ENCODE measurements at places on chromosomes 7 and 10.

DNA sequence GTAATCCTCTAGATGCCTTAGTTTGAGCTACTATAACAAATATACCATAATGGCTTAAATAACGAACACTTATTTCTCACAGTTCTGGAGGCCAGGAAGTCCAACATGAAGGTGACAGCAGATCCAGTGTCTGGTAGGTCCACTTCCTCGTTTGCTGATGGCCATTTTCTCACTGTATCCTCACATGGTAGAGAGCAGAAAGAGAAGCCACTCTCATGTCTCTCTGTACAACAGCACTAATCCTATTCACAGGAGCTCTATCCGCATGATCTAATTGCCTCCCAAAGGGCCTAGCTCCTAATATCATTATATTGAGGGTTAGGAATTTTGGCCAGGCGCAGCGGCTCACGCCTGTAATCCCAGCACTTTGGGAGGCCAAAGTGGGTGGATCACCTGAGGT lies 10.2 kb downstream of the HIBADH start:
- no peak for DNase-seq

DNA sequence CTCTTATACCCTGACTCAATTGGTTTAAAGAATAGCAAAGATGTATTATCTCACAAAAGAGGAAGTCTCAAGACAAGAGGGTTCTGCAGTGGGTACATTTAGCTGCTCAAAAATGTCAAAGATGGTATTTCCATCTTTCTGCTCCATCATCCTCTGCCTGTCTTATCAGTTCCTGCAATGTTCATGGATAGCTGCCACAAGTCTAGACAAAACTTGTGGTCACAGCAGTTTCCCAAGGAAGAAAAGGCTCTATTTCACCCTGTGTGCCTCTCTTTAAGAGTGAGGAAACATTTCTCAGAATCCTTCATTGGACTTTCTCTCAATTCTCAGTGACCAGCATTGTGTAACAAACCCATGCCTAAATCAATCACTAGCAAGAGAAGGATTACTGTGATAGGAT lies 634.2 kb upstream of the AUTS2 start:
- DNase-seq = no peak

DNA sequence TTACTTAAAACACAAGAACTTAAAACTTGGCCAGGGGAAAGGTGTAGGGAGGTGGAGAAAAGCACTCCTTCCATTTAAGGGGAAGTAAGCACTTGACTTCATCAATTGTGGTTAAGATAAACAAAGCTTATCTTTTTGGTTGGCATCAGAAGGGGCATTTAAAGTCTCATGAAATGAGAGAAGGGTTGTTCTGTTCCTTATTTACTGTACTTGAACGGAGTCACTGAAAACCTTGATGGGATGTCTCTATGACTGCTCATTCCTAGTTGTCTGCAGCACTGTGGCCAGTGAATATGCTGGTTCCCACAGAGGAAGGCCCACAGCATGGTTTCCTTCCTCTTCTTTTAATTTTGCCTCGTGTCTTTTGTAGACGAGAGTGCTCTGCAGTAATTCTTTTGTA lies 229.3 kb downstream of the AUTS2 start:
- no peak for DNase-seq

GRCh38 chr10:48856855-48857254 lies 82.8 kb downstream of the LRRC18 start:
- no peak for DNase-seq

DNA sequence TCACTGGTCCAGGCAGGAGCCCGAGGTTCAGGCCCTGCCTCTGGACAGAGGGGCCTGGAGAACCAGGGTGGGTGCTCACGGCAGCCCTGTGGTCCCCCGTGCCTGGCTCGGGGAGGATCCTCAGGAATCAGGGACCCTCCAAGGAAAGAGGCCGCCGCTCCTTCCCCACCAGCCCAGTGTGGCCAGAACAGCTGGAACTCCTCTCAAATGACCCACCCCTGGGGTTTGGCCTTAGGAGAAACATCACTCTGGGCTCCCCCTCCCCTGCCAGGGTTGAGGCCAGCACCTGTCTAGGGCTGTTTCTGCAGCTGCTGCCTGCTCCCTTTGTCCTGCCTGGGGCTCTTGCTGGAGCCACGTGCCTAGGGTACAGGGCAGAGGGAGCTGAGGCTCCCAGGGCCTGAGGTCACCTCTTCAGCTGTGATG lies 161.0 kb downstream of the RNF216 start:
- no peak for DNase-seq

DNA sequence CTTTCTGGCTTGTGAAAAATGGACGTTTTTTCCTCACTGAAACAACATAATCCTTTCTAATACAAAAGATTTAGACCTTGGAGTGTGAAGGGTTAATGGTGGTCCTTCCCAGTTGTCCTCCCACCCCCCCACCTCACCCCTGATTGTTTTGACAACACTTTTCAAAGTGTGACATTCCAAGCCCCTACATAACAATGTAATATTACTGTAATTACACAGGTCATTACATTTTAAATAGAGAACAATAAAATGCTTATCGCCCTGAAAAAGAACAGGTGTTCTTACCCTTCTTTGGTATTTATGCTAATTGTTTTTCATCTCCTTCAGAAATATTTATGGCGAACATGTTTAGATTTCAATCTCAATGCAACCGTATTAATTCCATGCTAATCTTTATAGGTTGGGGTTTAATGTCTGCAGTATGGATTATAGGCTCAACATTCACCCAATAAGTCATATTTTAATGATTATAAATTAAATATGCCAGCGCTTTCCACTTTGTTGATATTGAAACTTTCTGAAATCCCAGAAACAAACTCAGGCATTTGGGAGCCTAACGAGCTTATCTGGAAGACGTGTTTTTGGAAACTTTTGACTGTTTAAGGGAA lies 5.0 kb downstream of the TCF7L2 start:
- DNase-seq = no peak

GRCh38 chr7:149866779-149867447 lies 6.9 kb upstream of the ATP6V0E2 start:
- no peak for DNase-seq

GRCh38 chr10:79308016-79308415 lies 39.3 kb upstream of the PPIF start:
- DNase-seq = no peak

DNA sequence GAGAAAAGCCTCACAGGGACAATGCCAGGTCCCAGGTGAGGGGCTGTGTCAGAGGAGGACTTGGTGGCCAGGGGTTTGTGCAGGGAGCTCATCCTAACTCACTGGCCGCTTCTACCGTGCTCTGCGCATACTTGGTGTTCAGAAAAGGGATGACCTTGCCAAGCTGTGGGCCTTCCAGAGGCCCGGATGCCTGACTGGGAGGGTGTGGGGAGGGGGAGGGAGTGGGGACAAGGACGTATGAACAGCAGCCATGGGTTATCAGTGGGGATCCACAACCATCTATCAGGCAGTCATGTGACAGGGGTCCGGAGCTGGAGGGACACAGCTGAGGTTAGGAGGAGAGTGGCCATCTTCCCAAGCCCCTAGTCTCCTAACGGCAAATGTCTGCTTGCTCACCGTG lies 6.2 kb downstream of the SFXN4 start:
- no peak for DNase-seq

GRCh38 chr10:69684020-69684980 lies 54.3 kb downstream of the FAM241B start:
- no peak for DNase-seq

DNA sequence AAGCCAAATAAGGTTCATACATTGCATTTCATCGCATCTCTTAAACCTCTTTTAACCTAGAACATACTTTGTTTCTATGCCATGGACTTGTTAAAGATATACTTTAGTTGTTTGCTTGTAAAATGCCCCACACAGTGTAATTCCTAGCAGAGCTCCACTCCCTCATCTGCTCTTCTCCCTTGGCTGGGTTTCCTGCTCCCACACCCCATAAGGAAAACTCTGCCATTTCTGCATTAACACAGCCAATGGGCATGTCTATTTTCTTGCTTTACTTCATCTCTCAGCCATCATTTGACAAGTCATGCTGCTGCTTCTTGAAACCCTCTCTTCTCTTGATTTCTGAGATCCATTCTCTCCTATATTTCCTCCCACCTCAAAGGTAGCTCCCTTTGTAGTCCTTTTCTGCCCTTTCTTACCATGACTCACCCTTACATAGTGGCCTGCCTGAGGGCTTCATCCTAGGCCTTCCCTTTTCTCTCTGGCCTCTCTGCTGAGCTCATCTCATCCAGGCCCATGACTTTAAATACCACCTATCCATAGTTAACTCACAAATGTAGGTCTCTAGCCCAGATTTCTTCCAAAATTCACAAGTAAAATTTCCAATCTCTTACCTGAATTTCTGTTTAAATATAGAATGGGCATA lies 471.4 kb downstream of the ADRA2A start:
- no peak for DNase-seq

DNA sequence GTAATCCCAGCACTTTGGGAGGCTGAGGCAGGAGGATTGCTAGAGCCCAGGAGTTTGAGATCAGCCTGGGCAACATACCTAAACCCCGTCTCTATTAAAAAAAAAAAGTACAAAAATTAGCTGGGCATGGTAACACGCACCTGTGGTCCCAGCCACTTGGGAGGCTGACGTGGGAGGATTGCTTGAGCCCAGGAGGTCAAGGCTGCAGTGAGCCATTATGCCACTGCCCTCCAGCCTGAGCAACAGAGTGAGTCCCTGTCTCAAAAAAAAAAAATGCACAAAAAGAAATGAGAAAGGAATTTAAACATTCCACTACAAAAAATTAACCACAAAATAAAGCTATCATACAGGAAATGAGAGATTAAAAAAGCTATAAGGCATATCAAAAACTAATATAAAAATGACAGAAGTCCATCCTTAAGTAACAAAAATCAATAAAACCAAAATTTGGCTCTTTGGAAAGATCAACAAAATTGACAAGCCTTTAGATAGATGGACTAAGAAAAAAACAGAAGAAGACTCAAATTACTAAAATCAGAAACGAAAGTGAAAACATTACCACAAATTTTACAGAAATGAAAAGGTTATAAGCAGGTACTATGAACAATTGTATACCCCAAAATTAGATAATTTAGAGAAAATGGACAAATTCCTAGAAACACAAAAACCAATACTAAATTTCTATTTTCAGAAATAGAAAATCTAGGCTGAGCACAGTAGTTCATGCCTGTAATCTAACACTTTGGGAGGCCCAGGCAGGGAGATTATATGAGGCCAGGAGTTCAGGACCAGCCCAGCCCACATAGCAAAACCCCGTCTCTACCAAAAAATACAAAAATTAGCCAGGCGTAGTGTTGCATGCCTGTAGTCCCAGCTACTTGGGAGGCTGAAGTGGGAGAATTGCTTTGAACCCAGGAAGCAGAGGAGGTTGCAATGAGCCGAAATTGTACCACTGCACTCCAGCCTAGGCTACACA lies 42.4 kb upstream of the NANOS1 start:
- DNase-seq = no peak
